SK-MEL-5 (cell line): ENCODE measurements at places on chromosomes 2 and 18.

DNA sequence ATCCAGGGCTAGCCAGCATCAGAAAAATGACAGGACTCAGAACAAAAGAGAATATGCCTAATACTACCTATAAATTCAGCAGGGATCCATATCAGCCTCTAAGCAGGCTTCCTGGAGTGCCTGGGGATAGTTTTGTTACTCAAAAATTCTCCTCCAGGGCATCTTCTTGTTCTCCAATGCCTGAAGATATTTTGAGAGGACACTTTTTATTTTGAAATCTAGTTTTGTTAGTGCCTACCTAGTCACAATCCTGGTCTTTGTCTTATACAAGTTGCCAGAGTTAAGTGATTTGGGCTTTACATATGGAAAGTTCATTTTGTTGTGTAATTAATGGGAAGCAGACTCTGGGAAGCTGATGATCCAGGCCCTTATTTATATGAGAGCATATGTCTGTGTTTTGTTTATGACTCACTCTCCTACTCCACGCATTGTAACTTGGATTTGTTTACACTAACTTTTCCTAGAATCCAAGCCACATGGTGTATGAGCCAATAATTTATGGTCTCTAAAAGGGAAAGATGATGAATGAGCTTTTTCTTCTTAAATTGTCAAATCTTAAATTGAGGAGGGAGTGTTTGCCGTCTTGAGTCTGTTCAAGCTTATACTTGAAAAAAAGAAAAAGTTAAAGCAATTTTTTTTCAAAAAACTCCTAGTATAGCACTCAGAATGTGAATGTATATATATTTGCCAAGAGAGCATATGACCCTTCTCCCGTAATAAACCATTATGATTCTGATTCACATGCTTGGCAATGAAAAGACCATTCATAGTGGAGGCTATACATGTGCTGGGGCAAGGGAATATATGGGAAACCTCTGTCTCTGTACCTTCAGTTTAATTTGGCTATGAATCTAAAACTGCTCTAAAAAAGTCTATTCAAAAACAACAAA is 370.3 kb downstream of the SETBP1 start:
- peak; percentile 97 for DNase-seq

DNA sequence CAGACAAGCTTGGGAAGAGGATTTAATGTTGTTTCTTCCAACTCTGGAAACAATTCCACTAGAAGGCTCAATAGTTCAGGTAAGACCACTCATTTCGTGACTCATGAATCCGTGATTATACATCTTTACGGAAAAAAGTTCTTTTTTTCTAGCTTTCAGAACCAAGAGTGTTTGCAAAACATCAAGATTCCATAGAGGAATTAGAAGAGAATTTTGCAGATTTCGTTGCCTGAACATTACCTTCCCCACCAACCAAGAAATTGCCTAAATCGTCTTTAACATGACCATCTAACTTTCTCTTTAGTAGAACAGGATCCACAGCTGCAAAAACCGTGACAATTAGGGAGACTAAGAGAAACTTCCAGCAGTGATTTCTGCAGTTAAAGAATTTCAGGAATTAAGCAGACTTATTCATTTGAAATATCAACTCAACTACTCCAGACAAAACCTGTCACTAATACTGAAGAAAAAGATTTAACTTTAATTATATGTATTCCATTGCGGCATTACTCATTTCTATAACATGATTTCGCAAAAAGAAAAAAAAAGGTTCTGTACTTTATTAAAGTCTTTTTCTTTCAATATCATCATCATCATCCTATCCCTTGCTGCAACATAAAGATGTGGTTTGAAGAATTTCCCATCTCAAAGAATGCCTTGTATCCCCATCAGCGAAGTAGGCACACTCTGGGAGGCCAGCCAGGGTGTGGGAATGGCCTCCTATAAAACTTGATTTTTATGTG is 1.9 kb upstream of the NAB1 start:
- DNase-seq = no peak

DNA sequence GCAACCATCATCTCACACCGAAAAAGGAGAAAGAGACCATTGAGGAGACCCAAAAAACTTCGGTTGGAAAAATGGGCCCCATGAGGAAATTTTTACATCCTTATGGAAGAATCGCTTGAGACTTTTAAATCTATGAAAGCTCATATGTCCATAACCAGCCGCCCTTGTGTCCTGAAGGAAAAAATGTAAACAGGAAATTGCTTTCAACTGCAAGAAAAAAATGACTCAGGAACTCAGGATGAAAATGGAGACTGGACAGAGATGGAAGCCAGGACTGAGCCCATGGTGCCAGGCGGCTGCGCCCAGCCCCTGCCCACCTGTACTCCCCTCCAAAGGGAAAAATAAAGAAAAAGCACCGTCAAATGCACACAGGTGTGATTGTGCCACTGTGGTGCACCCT is 81.5 kb upstream of the SLC66A3 start:
- DNase-seq = no peak

DNA sequence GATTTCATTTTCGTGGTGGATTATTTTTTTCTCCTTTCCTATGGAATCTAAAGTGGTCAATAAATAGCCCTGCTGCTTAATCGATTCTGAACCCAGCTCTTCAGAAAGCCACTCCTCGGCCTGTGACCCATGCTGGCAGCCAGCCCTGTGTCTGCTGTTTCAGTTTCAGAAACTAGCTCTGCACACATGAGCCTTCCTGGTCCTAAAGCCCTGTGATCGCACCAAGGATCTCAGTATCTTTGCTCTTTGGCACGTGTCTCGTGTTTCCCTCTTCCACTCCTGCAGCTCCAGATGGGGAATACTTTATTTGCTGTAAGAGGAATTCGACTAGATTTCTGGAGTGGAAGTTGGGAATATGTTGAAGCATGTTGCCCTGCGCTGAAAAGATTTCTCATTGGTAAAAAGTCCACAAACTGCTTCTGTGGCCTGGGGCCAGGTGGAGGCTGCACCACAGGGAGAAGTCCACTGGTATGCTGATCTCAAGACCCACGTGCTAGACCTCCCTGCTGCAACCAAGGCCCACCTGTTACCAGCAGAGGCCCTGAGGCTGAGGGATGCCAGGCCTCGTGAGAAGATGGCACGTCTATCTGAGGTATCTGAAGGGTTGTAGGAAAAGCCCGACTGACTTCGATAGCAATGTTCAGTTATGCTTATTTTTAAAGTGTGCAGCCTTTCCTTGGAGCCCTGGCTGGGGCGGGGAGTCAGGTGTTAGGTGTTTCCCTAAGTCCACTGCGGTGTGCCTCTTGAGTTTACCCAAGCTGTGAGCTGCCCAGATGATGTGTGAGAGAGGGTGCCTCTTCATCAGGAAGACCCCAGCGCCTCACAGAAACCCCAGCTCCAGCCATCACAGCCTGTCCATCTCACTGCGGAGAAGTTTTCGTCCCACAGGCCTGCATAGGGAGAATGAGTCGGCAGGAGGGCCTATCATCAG is 33.6 kb upstream of the CELF4 start:
- DNase-seq = no peak

- DNase-seq = no peak
These were observed 31.1 kb downstream of the SIGLEC15 start for GRCh38 chr18:45856531-45856930.

DNA sequence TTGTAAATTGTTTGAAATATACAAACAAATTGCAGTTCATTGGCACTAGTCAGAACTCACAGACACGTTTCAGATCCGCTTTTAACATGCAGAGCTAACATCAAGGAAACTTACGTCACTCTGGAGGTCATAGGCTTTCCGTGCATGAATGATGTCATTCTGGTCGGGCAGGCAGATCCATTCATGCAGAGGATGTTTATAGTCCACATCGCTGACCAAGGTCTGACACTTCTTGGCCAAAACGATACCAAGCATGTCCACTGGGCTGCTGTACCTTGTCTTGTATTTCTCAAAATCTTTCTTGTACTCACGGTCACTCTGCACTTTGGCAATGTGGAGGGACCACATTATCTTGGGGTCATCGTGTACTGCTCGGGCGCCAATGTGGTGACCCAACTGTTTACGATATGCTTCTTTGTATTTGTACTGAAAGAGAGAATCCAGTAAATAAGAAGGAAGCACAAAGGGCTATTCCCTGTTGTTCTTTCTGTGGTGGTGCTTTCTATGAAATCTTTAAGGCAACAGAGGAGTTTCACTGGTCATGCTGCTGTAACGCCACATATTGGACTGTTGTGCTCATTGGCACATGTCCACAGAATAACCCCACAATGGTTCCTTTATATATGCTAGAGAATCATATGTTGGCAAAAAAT is 114.8 kb downstream of the NEB start:
- DNase-seq = peak; percentile 84

DNA sequence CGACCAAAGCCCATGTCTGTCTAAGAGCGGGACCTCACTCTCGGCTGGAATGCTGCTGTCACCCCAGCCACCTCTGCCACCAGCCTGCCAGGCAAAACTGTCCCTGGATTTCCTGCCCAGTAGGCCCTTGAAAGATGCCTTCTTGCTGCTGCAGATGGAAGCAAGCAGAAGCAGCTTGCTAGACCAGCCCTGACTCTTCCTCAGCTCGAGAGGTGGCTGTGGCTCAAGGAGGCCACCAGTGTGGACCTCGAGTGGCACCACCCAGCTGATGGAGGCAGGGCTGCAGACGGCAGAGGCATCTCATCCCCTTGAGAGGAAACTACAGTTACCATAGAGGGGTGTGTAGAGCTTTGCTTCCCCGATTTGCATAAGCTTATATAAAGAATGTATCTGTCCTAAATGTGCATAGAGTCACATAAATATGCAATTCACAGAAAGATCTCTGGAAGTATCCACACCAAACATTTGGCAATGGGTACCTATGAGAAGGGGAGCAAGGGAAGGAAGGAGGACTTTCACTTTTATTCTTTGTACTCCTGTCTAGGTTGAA is 20.6 kb downstream of the ADCY3 start:
- no peak for DNase-seq

GRCh38 chr2:20247084-20247483 is 22.2 kb upstream of the SDC1 start:
- no peak for DNase-seq

GRCh38 chr2:235439959-235440662 is 53.7 kb upstream of the AGAP1 start:
- no peak for DNase-seq

DNA sequence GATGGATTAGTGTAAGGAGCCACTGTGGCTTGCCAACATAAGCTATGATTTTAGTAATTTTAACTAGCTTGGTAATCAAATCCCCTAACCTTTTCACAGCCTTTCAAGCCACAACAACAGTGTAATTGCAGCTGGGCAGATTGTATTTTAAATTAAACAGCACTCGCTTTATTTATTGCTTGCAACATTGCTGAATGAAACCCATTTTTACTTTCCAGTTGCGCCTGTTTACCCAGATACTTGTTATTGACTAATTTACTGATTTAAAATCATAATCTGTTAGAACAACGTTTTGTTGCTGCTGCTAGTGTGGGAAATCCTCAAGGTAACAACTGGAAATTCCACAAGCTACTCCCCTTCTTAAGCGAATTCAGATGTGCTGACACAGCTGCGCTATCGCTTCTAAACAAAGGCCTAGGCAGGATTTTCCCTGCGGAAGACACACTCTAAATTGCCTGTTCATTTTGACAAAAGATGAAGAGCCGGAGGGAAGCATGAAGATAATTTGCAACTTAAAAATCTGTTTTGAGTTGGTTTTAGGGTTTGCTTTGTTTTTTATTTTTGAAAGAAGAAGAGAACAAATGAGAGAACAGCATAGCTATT is 283.9 kb downstream of the ALPK2 start:
- no peak for DNase-seq

DNA sequence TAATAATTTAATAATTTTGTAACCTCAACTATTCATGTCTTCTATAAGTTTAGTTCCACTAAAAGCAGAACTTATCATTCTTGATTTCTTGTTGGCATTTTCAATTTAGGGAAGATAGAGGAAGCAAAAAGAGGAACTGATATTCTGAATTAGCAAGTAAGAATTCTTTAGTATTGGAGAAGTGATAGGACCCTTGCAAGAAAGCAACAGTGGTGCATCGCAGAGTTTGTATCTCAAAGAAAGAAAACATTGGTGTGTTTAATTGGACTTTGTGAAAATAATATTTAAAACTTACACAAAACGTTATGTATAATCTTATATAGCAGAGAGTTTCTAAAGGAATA is 36.5 kb upstream of the TNFRSF11A start:
- no peak for DNase-seq

- DNase-seq = peak; percentile 61
These were observed 238.4 kb downstream of the MEIS1 start for GRCh38 chr2:66673286-66673685.

DNA sequence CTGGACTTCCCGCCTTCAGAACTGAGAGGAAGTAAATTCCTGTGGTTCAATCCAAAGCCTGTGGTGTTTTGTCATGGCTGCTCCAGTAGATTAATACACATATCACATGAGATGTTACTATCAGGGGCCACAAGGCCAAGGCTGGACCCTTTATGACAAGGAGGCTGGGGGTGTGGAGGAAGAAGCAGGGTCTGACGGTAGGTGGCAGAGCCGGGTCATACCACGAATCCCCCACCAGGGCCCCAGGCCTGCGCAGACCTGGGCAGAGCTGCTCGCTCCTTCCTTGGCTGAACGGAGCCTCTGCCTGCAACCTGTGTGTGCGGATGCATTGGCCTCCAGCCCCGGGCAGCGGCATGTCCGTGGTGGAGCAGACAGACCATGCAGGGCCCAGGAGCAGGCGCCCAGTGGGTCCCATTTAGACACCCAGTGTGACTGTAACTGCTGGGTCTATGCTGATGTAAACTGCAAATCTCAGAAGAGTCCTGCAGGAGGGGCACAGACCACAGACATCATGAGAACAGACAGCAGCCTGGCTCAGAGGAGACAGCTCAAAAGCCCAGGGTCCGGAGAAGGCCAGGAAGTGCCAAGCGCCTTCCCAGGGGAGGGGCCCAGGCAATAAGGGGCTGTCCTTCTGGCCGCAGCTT is 155.2 kb downstream of the PXDN start:
- no peak for DNase-seq

DNA sequence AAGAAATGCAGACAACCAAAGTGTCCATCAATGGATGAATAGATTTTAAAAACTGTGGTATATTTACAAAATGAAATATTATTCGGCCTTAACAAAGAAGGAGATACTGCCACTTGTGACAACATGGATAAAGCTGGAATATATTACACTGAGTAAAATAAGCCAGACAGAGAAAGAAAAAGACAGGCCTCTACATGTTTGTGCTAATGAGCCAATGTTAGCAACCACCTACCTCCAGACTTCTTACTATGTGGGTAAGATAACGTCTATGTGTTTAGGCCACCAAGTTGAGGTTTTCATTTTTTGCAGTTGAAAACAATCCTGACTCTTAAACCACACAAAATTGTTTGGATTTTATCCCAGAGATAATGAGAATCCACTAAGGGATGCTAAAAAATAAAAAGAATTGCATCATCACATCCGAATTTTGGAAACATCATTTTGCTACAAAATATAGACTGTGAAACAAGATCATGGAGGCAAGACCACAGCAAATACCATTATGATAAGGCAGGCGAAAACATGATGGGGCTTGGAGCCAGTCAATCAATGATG is 47.0 kb downstream of the EVA1A start:
- no peak for DNase-seq

GRCh38 chr2:217517402-217517801 is 485.4 kb downstream of the TNS1 start:
- no peak for DNase-seq

DNA sequence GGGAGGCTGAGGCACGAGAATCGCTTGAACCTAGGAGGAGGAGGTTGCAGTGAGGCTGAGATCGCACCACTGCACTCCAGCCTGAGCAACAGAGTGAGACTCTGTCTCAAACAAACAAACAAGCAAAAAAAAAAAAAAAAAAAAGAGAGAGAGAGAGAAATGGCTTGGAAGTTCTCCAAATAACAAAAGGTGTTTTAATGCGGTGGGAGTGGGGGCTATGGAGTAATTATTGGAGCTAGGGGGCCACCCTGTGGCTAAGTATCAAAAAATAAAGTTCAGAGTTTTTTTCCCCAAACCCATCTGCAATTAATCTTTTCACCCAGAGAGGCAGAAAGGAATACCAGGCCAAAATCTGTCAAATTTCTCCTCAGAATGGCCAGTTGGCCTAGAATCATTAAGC is 23.0 kb upstream of the CEP68 start:
- DNase-seq = peak; percentile 69
